ENCODE measurements at places on chromosomes 6 and 20.

DNA sequence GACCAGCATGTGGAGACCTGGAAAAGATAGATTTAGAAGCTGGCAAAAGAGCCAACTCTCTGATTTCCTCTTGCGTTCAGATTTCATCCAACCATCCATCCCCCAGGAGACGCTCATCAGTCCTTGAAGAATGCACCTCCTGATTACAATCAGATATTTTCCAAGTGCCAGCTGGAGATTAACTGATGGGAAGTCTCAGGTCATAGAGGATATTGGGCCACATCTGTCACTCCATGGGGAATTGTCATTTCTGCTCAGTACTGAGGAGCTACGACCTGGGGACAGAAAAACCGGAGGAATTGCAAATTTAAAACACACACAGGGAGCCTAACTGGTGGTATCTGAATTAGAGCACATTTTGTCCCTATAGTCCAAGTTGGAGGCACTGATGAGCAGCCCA lies 496.2 kb upstream of the SULF2 start:
- no peak for DNase-seq

DNA sequence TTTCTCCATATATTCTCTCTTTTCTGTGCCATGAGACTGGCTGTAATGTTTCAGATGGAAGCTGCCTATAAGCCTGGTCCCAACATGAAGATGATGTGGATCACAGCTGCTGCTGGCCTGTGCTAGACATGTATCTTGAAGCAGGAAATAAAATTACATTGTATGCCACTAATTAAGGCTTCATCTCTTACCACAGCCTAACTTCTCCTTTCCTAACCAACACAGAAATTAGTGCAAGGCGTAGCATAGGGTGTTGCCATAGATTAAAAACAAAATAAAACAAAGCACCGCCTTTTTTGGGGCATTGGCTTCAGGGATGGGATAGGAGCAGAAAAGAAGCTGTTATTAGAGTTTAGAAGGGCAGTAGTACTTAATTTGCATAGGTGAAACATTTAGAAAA lies 4.7 kb upstream of the SLC17A4 start:
- no peak for DNase-seq

DNA sequence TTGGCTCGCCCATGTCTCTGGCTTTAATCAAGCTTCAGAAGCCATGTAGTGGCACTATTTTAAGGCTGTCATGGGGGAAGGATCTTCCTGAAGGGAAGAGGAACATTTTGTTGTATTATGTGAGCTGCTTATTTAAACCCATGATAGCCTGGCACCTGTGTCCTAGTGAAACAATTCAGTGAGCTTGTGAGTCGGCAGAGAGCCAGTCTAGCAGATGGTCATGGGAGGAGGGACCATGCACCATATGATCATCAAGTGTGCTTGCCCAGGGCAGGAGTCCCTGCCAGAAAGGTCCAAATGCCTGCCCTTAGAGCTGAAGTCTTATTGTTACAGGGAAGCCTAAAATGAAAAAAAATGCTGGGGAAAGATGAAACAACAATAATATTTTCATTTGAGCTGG lies 132.9 kb downstream of the PRDM13 start:
- DNase-seq = no peak

- DNase-seq = no peak
These were observed 131.7 kb downstream of the GPX5 start for GRCh38 chr6:28657381-28657768.

DNA sequence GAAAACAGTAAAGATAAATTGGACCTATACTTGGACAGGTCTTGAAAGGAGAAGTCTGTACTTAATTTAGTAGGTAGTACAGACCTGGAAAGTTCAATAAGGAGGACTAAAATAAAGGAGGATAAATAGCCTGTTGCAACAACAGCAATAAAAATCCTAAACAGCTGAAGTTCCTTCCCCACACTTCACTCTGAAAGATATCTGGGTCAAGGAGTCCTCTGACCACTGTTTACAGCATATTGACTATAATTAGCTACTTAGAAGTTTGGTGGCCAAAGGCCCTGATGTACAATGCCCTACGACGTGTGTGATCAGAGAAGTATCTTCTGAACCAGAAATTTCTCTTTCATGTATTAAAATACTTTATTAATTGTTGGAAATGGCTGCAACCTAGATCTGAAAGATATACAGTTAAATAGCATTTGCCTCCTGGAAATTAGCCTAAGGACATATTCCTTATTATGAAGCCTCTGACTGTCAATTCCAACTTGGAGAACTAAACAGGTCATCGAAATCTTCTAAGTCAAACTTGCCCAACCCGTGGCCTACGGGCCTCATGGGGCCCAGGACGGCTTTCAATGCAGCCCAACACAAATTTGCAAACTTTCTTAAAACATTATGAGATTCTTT lies 82.8 kb downstream of the KIF13A start:
- DNase-seq = no peak

DNA sequence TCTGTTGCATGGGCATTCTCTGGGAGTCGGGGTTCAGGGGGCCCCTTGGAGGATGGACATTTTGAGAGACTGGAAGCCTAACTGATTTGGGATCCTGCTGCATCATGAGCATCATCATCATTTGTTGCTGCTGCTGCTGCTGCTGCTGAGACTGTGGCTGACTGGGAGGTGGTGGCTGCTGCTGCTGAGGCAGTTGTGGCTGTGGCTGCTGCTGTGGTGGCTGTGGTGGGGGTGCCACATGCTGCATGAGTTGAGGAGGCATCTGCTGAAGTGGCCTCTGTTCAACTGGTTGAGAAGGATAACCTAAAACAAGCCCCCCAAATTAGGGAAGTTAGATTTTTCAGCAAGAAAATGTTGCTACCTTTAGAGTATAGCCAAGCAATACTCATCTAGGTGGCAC lies 38.9 kb downstream of the TP53INP2 start:
- no peak for DNase-seq

DNA sequence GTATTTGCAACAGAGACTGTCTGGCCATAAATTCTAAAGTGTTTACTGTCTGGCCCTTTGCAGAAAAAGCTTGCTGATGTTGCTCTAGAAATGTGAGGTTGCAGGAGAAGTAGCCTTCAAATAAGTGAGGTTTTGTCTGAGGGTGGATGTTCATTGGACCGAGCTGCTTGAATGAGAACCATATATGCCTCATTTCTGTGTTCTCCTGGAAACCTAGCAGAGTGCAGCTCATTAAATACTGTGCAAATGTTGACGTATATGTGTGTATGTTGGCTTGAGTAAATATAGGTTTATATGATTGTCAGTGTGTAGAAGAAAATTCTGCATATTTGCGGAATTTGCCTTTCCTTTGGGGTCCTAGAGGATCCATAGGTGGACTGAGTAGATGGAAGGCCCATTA lies 39.0 kb downstream of the CHMP4B start:
- no peak for DNase-seq

GRCh38 chr6:34063651-34064050 lies 82.2 kb downstream of the GRM4 start:
- DNase-seq = no peak

GRCh38 chr6:47437592-47437991 lies 40.0 kb upstream of the CD2AP start:
- DNase-seq = no peak

GRCh38 chr6:98716341-98716740 lies 118.0 kb upstream of the POU3F2 start:
- no peak for DNase-seq

DNA sequence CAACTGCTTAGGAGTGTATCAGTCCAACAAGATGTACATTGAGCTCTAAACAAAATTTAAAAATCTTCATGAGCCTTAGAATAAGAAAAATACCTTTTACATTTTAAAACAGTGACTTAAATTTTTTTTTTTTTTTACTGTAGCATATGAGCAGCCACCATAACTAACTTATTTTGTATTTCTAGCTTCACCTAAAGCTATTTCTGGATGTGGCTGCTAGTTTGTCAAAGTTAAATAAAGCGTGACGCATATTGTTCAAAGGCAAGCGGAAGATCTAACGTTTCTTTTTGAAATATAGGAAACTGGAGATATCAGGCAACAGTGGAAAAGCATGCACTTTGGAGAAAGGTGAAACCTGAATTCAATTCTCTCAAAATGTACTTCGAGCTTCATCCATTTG lies 3.3 kb upstream of the IL22RA2 start:
- DNase-seq = no peak

DNA sequence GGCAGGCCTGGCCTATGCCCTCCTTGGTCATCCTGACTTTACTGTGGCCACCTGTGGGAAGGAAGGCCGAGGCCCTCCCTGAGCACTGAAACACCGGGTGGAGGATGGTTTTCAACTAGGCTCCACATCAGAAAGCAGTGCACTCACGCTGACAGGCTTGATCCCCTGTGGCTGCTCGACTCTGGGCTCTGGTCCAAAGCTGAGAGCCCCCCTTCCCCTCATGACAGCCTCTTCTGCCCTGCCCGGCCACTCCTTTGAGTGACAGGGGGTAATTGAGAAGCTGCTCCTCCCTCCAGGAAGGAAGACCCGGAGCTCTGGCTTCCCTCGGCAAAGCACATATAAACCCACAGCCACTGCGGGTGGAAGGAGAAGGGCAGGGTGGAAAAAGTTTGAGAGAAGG lies 43.6 kb downstream of the MUC22 start:
- no peak for DNase-seq

DNA sequence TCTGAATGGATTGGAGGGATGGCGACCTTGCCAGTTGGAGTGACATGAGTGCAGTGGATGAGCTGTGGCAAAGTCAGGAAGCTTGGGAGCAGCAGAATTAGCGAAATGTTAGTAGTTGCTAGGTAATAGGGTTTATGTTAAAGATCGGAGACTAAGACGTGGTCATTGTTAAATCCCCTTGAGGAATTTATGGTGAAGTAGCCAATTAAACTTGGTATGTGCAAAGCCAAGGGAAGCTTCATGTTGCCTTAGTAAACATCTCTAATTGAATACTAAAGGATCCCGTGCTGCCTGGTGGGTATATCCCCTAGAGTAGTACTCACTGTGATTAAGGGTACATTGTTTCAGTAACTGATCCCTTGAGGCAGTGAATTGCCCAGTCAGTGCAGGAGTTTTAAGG lies 106.0 kb downstream of the PRIM2 start:
- DNase-seq = no peak

GRCh38 chr6:24908650-24909035 lies 27.1 kb downstream of the RIPOR2 start:
- DNase-seq = no peak

- no peak for DNase-seq
These were observed 116.6 kb upstream of the TRAF3IP2 start for GRCh38 chr6:111722179-111722731.

- no peak for DNase-seq
These were observed 10.7 kb upstream of the TNFAIP3 start for GRCh38 chr6:137856138-137856898.

- DNase-seq = no peak
These were observed 7.9 kb upstream of the TBPL1 start for GRCh38 chr6:133945158-133945557.

- no peak for DNase-seq
These were observed 23.0 kb upstream of the NAA20 start for GRCh38 chr20:19993958-19994669.

GRCh38 chr20:11060423-11061185 lies 386.8 kb upstream of the JAG1 start:
- DNase-seq = no peak

DNA sequence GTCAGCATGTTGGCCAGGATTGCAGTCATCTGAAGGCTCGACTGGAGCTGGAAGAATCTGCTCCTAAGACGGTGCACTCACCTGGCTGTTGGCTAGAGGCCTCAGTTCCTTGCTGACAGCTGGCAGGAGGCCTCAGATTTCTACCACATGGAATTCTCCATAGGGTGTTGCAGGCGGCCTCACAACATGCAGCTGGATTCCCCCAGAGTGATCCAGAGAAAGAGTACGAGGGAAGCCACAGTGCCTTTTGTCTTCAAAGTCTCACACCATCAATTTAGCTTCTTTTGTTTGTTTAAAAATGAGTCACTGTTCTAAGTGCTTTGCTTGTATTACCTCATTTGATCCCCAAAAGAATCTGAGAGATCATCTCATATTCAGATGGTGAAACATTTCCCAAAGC lies 65.5 kb upstream of the FYN start:
- DNase-seq = no peak

DNA sequence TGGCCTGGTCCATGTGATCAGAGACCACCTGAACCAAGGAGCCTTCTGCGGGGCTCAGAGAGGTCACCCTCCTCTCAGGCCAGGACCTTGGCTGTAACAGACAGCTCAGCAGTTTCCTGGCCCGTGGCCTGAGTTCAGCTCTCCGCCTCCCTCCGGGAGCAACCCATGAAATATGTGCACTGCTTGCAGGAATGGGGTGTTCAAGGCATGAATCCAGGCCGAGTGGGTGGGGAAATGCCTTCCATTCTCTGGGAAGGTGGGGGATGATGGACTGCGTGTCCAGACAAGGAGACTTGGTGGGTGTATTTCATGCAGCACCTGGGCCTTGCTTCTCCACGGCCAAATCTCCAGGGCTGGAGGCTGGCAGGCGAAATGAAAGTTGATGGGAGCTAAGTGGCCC lies 46.0 kb downstream of the SIRPA start:
- no peak for DNase-seq

- DNase-seq = no peak
These were observed 62.9 kb downstream of the SCAND1 start for GRCh38 chr20:35891375-35891774.

DNA sequence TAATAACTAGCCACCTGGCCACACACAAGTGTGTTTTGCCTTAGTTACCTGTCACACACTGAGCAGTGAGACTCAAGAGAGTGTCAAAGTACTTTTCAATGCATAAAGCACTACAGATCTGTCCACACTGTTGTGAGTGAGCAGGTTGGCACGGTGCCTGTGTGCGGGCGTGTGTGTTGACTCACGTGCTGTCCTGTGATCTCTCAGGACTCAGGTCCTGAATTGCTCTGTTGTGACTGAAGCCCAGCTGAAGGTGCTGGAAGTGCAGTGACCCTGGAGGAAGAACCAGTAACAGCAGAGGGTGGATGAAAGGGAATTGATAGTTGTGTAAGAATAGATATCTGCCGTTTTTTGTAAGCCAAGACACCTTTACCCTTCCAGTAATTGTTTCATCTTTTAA lies 18.3 kb downstream of the SLC16A10 start:
- DNase-seq = no peak

DNA sequence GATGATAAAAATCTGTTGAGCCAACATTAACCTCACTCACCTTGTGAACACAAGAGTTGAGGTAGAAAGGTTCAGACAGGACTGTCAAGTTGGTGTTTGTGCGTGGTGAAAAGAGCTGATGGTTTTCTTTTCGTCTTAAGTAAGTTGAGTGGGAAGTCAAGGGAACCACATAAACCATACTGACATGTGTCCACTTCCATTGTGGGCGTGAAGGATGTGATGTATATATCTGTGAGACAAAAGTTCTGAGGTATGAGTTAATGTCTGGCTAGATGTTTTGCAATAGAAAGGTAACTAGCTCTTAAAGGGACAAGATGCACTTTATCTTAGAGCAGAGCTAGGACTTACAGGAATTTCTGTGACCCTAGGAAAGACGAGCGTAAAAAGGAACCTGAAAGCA lies 1272.1 kb upstream of the ADGRB3 start:
- no peak for DNase-seq

- no peak for DNase-seq
These were observed 34.0 kb downstream of the CD164 start for GRCh38 chr6:109348226-109348625.

- no peak for DNase-seq
These were observed 11.1 kb upstream of the ELOVL2 start for GRCh38 chr6:11055127-11055627.

All from CD4-positive, alpha-beta T cell treated with Interleukin-4 for 4 hours (primary cell).